NCI-H226 (cell line): ENCODE measurements at places on chromosomes 5 and 9.

DNA sequence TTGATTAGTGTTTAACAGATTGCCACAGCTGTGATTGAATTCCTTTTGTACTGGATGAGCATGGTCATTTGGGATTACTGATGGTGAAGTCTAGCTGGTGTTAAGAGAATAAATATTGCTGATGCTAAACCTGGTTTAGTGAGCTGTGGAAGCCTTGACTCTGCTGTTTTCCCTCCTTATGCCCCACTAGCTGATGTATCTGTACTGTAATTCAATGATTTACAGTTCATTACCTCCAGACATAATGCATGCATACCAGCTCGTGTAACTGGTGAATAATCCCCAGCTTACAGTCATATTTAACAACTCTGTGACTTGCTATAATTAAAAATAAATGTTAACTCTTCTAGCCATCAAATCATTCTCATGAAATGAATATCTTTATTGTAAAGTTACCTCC, 1.7 kb upstream of the CMYA5 start:
- DNase-seq = no peak

DNA sequence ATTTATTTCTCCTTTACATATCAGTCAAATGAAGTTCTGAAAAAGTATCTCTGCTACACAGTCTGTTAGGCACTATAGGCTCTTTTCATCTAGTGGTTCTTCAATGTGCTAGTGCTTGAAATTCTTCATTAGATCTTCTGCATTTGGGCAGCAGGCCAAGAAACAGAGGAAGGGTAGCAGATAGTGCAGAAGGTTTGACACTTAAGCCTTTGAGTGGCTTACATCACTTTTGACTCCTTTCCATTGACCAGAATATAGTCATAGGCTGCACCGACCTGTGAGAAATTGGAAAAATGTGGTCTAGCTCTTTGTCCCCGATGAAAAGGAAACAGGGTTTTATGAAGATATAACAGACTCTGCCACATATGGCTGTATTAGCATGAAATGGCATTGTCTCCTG, 459.5 kb upstream of the PTGER4 start:
- DNase-seq = peak; percentile 15

GRCh38 chr5:171496456-171496855, 77.0 kb downstream of the FGF18 start:
- no peak for DNase-seq

- no peak for DNase-seq
Measured at GRCh38 chr5:39732166-39732565, 307.4 kb upstream of the DAB2 start.
